ENCODE measurements at places on chromosomes 16 and 17.
A peak's percentile ranks its signal among the peaks of the same experiment; 100 is the strongest.

DNA sequence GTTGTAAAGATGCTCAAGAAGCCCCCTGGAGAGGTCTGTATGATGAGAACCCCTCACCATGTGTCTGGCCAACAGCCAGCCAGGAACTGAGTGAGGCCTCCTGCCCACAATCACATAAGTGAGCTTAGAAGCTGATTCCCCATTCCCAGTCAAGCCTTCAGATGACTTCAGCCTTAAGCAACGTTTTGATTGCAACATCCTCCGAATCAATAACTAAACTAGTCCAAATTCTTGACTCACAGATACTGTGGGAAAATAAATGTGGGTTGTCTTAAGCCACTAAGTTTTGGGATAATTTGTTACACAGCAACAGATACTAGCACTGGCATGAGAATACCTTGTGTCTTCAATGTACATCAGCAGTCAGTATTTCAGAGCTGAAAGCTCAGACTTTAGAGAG is 54.5 kb upstream of the HS3ST4 start:
- no peak for DNase-seq

- peak; percentile 56 for DNase-seq
Measured at GRCh38 chr17:83189044-83190003, 109.9 kb downstream of the METRNL start.

DNA sequence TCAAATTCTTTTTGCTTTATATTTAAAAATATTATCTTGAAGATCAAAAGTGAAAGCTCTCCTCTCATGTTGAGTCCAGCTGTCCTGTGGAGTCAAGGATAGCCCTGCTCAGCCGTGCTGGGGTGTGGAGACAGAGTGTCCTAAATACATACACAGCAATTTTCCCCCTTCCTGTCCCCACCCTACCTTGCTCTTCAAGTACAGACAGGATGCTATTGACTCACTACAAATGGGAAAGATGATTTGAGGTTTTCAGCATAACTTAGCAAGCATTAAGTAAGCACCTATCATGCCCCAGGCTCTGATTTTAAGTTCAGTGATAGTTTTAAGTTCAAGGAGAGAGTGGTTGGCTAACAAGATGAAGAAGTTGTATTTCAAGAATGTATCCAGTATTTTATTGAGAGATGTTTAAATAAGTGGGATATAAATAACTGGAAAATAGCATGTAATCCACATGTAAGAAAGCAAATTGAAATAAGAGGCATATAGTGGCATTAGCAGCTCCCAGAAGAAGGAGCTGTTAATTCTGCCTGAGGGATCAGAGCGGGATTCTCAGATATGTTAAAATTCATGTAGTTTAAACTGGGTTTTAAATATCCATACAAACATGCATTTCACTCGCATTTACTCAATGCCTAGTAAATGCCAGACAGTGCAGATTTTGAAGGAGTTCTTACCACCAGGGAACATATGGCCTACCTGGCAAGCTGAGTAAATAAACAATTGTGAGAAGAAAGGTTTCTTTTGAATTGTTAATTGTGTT is 183.5 kb upstream of the ANKFN1 start:
- DNase-seq: no peak

DNA sequence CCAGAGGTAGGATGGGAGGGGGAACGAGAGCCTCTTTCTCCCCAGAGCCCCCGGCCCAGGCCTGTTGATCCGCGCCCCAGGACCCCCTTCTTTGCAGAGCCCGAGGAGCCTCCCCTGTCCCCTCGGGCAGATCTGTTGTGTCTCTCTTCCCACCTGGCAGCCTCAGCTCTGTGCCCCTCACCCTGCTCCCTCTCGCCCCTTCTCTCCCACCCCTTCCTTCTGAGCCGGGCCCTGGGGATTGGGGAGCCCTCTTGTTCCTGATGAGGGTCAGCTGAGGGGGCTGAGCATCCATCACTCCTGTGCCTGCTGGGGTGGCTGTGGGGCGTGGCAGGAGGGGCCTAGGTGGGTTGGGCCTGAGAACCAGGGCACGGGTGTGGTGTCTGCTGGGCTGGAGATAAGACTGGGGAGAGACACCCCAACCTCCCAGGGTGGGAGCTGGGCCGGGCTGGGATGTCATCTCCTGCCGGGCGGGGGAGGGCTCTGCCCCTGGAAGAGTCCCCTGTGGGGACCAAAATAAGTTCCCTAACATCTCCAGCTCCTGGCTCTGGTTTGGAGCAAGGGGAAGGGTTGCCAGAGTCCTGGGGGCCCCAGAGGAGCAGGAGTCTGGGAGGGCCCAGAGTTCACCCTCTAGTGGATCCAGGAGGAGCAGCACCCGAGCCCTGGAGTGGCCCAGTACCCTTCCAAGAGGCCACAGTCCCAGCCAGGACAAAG is 65.4 kb downstream of the MRC2 start:
- DNase-seq: peak; percentile 36

GRCh38 chr16:26120729-26121128 is 429.0 kb downstream of the HS3ST4 start:
- no peak for DNase-seq

DNA sequence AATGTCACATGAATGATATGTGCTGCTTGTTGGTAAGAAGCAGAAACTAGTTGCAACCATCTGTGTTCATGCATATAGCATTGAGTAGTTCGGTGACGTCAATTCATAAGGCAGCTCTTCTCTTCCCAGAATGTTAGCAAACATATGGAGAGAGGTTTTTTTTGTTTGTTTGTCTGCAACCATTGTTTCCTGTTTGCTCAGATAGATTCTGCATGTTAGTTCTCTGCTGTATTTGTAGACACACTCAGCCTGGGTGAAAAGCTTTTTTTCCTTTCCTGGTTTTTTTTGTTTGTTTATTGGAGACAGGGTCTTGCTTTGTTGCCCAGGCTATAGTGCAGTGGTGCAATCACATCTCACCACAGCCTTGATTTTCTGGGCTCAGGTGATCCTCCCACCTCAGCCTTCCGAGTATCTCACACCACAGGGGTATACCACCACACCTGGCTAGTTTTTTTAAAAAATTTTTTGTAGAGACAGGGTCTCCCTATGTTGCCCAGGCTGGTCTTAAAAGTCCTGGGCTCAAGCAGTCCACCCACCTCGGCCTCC is 16.7 kb downstream of the WSB1 start:
- DNase-seq: no peak

GRCh38 chr17:36004594-36005108 is 3.3 kb upstream of the CCL15 start:
- no peak for DNase-seq

DNA sequence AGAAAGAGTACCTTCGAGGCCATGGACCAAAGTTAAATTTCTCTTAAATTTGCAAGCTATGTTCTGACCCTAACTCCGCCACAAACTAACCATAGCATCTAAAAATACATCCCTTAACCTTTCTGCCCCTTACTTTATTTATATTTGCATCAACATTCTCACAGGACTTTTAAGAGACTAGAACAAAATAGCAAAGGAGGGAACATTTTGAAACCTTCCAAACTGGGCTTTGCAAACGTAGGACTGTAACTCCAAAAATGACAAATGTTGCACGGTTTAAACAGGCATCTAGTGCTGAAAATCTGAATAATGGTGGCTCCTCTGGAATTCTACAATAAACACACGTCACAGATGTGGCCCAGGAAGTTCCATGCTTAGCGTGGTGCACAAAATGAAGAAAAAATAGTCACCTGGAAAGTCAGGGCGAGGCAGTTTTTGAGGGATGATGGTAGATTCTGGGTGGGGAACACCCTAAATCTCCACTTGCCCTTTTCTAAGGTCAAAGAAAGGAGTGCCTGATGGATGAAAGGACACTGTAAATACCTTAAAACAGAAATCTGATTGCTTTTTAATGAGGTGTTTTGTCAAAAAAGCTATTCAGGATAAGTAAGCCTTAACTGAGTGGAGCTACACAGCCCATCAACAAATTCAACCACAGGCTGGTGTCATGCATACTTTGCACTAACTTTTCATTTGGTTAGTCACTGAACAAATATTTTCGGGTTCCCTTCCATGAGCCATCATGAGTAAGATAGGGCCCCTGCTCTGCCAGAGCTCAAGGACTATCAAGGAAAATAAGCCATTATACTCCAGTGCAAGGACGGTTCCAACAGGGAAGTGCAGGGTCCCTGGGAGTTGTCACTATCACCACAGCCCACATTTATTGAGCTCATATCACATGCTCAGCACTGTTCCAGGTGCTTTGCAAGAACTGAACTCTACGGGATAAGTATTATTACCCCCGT is 21.2 kb downstream of the ARHGAP17 start:
- no peak for DNase-seq

GRCh38 chr16:88656291-88656980 is 5.6 kb upstream of the CYBA start:
- DNase-seq: no peak

- no peak for DNase-seq
Measured at GRCh38 chr17:43464046-43464445, 19.7 kb upstream of the DHX8 start.

DNA sequence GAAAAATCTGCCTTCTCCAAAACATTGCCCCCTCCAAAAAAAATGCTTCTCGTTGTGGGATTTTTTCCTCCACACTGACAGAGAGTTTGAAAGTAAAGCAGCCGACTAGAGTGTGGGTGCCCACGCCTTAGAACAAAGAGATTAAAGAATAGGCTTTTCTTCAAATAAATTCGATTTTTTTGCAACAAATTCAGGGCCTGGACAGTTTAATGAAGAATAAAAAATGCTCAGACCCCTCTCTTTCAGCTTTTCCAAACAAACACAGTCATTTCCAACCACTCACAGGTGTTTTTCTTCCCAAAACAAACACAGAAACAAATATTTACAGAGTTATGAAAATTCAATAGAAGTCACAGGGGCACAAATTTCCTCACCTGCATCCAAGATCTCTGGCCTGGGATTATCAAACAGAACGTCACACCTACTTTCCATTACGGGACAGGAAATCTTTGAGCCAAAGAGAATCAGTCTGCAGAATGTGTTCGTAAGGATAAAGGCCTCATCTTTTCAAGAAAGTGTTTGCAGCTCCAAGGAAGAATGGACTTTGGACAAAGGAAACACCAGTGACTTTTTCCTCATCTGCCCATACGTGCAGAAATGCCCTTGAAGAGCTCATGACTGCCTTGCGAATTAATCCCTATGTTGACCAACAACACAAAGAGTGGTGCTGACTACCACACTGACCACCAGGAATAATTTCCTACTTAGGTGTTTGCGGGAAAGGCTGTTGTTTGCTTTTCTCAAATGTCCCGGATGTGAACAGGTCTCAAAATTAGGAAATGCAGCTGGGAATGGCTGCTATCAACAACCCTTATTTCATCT is 31.3 kb upstream of the TOX3 start:
- no peak for DNase-seq

GRCh38 chr16:75491876-75492275 is 3.4 kb downstream of the CHST6 start:
- DNase-seq: no peak

DNA sequence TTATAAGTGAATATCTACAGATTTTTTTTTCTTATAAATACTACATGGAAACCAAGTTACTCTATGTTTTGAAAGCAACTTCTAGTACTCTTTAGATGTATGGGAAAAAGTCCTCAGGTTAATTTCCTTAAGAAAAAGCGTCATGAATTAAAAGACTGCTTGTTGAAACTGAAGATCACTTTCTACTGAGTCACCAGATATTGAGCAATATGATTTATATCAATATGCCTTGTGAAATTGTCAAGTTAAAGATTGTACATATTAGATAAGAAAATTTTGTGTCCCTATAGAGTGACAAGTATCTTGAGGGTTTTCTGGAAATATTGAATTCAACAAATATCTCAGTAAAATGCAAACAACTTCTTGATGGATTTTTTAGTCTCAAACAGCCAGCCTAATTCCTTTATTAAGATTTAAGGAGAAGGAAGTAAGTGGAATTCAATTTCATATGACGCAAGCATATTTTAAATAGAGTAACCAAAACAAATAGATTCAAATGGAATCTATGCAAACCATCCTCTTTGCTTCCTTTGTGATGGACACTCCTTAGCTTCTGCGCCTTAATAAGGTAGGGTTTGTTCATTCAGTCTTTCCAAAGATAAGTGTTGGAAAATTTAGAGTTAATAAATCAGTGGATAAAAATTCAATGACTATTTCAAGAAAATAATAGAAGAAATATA is 16.6 kb downstream of the KRT12 start:
- no peak for DNase-seq

DNA sequence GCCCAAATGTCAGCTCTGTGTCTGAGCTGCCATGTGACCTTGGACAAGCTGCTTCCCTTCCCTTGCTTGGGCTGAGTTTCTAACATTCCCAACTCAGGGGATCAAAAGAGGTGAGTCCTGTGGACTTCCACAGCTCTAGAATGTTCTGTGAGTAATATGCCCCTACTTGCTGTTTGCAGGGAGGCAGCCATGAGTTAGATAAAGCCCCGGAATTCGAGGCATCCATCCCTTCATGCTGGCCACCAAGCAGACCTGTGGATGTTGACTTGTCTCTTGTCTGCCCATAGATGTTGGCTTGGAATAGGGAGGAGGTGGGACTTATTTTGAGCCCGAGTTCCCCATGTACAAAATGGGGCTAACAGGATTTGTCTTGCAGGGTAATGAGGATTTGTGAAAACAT is 36.2 kb downstream of the KSR1 start:
- no peak for DNase-seq

- DNase-seq: no peak
Measured at GRCh38 chr17:2903193-2903974, 107.1 kb downstream of the RAP1GAP2 start.

- DNase-seq: no peak
Measured at GRCh38 chr17:66341462-66341861, 39.0 kb downstream of the PRKCA start.

- no peak for DNase-seq
Measured at GRCh38 chr17:81009136-81009535, 17.5 kb downstream of the CHMP6 start.

DNA sequence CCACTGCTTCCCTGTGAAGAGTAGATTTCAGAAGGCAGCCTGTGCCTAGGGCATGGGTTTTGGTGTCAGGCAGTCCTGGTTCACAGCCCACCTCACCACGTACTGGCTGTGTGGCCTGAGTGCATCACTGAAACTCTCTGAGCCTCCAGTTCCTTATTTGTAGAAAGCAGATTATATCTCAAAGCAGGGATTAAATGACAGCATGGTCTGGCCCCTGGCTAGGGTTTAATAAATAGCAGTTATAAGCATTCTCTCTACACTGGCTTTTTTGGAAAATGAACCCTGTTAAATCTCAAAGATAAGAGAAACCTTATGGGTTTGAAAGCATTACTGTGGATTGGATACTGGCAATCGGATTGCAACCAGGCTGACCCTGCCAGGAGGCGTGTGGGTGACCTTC is 2.9 kb upstream of the MT1M start:
- no peak for DNase-seq

- no peak for DNase-seq
Measured at GRCh38 chr16:74275711-74276110, 20.9 kb upstream of the PSMD7 start.

- DNase-seq: no peak
Measured at GRCh38 chr17:72535779-72536178, 415.0 kb downstream of the SOX9 start.

All from testis (tissue), 5 donors.